ENCODE measurements at places on chromosomes 2 and 18.

GRCh38 chr18:70411307-70411706, 122.5 kb downstream of the SOCS6 start:
- no peak for DNase-seq

GRCh38 chr2:179264368-179265081, at the start of gene SESTD1:
Gene SESTD1 (minus strand): TSS chr2:179264832. CDS start chr2:179191841, 72,991 bp downstream.
- DNase-seq, result peak; percentile 47

DNA sequence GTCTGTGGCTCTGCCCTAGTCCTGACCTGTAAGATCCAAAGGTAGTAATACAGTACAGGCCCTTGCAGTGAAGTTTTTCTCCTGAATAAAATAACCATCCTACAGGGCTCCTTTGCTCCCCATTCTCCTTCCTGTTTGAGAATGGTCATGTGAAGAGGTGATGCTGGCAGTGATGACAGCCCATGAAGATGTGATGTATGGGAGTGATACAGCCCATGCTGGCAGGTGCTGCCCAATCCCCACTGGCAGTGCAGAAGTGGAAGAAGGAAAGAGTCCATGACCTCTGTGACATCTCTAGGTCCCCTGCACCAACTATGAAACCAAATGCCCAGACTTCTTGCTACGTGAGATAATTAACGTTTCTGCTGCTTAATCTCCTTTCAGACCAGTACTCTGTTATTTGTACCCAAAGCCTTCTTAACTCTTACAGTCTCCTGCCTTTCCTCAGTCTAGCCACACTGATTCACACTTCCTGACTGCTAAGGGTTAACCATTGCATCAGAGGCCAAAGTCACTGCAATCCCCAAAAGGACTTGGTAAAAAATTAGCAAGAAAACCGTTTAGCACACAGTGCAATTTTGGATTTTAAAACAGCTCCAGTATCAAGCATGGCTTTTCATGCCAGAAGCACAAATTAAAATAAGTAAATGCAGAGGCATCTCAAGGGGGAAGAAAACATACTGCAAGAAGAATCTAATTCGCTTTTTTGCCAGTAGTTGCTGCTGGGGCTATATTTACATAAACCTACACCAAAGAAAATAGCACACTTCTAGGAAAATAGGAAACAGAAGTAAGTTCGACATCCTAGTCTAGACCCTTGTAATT, 98.0 kb downstream of the STK39 start:
- DNase-seq, result no peak

DNA sequence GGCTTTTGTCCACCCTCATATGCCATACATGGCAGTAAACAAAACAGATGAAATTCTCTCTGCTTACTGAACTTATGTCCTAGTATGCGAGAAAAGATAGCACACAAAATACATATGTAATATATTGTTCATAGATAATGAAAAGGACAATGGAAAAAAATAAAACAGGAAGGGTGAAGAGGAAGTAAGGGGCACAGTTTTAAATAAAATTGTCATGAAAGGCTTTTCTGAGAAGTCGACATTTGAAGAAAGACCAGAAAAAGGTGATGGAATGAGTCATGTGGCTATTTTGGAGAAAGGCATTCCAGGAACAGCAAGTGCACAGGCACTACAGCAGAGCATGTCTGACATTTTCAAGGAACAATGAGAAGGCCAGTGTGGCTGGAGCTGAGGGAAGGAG, 56.4 kb downstream of the KCNH7 start:
- DNase-seq, result no peak

DNA sequence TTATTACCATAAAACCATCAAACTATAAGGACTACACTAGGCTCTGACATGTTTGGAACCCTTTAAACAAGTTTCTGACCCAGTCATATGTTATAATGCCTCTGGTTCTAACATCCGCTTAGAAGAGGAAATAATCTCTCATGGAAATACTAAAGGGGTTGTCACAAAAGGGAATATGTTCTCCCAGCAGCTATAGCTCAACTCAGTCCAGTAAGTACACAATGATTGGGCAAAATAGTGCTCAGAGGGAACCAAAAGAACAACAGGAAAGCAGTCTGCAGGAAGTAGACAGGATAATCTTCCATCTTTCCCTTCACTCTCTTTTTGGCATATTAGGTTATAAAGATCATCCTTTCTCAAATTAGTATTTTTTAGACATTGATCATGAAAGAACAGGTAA, 4.3 kb downstream of the SRBD1 start:
- DNase-seq, result no peak

GRCh38 chr18:40215979-40216378, 1739.1 kb upstream of the PIK3C3 start:
- DNase-seq, result no peak

DNA sequence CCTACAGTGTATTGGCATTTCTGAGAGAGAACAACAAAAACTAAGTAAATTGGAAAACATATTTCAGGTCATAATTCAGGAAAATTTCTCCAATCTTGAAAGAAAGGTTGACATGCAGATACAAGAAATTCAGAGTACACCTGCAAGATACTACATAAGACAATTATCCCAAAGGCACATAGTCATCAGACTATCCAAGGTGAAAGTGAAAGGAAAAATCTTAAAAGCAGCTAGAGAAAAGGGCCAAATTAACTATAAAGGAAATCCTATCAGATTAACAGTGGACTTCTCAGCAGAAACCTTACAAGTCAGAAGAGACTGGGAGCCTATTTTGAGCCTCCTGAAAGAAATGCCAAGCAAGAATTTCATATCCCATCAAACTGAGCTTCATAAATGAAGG, 449.0 kb upstream of the MMADHC start:
- DNase-seq, result no peak

GRCh38 chr18:3283908-3284307, 22.0 kb downstream of the MYL12B start:
- DNase-seq, result no peak

- DNase-seq, result peak; percentile 26
Measured at GRCh38 chr2:50529600-50530218, 502.2 kb downstream of the NRXN1 start.

Measured in CD4-positive, alpha-beta T cell treated with Interleukin-17A for 1 hour (primary cell).